ENCODE measurements at places on chromosomes 1 and 21.

DNA sequence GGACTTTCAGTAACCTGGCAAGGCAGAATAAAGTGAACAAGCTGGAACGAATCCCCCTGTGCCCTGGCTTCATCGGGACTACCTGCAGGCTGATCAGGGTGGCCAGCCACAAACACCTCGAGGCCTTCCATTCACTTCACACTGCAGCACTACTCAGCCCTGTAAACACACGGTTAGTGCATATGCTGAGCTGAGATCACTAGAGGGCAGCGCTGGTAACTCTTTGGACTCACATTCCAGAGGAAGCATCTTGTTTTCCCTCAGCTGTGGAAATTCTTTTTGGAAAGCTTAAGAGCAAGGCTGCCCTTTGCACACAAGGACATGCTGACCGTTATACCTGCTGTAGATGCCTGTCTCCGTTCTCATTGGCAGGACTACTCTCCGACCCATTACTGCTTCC, 32.1 kb downstream of the PCSK9 start:
- DNase-seq, result peak; percentile 43
- H3K36me3 ChIP-seq, result peaks cover 98% of the 10 kb centered on the region
- H3K4me3 ChIP-seq, result no peak overlapping the region
- H3K27me3 ChIP-seq, result no peaks in the 10 kb centered on the region
- H3K4me1 ChIP-seq, result peaks cover 1% of the 10 kb centered on the region

DNA sequence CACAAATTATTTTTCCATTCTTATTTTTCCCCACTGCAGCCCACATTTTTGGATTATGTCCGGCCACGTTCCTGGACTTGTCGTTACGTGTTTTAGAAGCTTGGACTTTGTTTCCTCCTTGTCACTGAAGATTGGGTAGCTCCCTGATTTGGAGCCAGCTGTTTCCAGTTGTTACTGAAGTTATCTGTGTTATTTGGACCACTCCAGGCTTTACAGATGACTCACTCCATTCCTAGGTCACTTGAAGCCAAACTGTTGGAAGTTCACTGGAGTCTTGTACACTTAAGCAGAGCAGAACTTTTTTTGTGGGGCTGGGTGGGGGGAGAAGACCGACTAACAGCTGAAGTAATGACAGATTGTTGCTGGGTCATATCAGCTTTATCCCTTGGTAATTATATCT, 12.2 kb upstream of the AXDND1 start:
- no peak overlapping the region for H3K27ac ChIP-seq
- H3K27me3 ChIP-seq, result no peaks in the 10 kb centered on the region
- no peaks in the 10 kb centered on the region for H3K4me1 ChIP-seq
- no peak overlapping the region for H3K4me3 ChIP-seq
- H3K36me3 ChIP-seq, result peaks cover 61% of the 10 kb centered on the region

DNA sequence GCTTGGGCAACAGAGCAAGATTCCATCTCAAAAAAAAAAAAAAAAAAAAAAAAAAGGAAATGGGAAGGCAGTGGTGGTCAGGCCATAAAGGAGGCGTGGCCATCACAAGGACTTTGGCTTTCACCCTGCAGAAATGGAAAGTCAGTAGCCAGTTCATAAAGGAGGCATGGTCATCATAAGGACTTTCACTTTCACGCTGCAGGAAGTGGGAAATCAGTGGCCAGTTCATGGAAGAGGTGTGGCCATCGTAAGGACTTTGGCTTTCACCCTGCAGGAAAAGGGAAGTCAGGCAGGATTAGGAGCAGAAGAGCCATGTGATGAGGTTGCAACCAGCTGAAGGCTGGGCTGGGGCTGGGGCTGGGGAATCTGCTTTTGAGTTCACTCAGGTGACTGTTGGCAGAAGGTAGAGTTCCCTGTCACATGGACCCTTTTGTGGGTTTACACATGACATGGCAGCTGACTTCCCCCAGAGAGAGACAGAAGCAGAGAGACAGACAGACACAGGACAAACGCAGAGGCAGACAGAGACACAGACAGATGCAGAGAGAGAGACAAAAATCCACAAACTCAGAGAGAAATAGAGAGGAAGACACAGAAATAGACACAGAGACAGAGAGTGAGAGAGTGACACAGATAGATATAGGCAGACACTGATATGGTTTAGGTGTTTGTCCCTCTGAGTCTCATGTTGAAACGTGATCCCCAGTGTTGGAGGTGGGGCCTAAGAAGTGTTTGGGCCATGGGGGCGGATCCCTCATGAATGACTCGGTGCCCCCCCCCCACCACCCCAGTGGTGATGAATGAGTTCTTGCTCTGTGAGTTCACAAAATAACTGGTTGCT, 263.9 kb upstream of the KAZN start:
- DNase-seq, result no peak
- H3K36me3 ChIP-seq, result no peaks in the 10 kb centered on the region
- H3K4me3 ChIP-seq, result no peak overlapping the region
- H3K27me3 ChIP-seq, result no peaks in the 10 kb centered on the region

DNA sequence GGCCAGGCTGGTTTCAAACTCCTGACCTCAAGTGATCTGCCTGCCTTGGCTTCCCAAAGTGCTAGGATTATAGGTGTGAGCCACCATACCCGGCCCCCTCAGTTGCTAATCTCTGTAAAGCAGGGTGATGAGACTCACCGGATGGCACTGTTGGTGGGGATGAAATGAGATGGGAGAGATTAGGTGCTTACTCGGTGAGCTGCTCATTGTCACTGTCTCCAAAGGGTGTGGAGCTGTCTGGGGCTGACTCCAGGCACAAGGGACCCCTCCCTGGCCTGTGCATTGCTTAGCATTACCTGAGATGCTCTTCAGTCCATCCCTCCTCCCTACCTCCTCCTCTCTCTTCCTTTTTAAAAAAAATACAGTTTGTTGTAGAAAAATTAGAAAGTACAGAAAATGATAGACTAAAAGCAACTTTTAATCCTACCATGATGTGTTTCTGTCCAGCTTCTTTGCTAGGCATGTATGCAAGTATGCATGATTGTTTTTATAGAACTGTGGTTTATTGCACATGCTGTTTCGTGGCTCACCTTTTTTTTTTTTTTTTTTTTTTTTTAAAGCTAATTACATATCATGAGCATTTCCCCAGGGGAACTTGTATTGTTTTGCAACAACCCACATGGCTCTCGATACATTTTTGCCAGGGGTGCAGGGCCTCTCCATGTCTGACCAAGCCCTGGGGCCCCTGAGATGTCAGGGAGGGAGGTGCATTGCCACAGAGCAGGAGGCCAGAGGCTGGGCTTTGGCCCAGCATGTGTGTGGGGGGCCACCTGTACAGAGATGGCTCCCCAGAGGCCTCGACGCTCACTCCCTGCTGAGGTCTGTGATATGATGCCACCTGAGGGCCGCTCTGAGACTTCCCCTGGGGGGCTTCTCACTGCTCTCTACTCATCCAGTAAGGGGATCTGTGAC, 55.4 kb downstream of the ARHGEF10L start:
- peaks cover 49% of the 10 kb centered on the region for H3K36me3 ChIP-seq
- H3K4me1 ChIP-seq, result no peaks in the 10 kb centered on the region
- H3K27ac ChIP-seq, result no peak overlapping the region
- DNase-seq, result no peak

GRCh38 chr21:20424943-20425342, 573.3 kb upstream of the NCAM2 start:
- H3K4me3 ChIP-seq, result no peak overlapping the region
- no peaks in the 10 kb centered on the region for H3K27me3 ChIP-seq
- no peak for DNase-seq
- H3K4me1 ChIP-seq, result no peaks in the 10 kb centered on the region
- no peak overlapping the region for H3K27ac ChIP-seq
- no peaks in the 10 kb centered on the region for H3K36me3 ChIP-seq

- no peak overlapping the region for H3K4me3 ChIP-seq
- H3K27me3 ChIP-seq, result no peaks in the 10 kb centered on the region
- DNase-seq, result no peak
Observed at GRCh38 chr21:44494956-44495355, 39.6 kb downstream of the LRRC3 start.

GRCh38 chr21:26123012-26123411, 47.6 kb downstream of the APP start:
- H3K36me3 ChIP-seq, result no peaks in the 10 kb centered on the region
- no peak overlapping the region for H3K4me3 ChIP-seq
- no peak for DNase-seq
- H3K27ac ChIP-seq, result no peak overlapping the region

DNA sequence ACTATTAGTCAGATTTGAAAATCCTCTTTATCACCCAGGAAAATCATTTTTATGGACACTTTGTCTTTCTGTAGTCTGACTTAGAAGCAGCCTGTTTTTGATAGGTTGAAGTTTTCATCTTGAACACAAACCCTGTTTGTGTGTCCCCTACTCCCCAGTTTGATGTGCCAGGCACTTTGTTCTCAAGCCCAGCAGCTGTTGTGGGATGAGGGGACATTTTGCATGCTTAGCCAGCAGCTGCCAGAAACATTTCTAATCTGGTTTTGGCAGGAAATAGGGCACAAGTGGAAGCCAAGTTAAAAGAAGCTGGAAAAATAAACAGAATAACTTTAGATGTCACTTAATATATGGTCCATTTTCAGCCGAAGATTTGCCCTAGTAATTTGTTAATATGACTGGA, 29.9 kb downstream of the ACTN2 start:
- no peaks in the 10 kb centered on the region for H3K36me3 ChIP-seq
- no peaks in the 10 kb centered on the region for H3K27me3 ChIP-seq

GRCh38 chr1:231206856-231207255, 34.2 kb upstream of the GNPAT start:
- no peak for DNase-seq
- no peak overlapping the region for H3K4me3 ChIP-seq
- H3K27me3 ChIP-seq, result no peaks in the 10 kb centered on the region
- no peak overlapping the region for H3K27ac ChIP-seq
- peaks cover 2% of the 10 kb centered on the region for H3K4me1 ChIP-seq

DNA sequence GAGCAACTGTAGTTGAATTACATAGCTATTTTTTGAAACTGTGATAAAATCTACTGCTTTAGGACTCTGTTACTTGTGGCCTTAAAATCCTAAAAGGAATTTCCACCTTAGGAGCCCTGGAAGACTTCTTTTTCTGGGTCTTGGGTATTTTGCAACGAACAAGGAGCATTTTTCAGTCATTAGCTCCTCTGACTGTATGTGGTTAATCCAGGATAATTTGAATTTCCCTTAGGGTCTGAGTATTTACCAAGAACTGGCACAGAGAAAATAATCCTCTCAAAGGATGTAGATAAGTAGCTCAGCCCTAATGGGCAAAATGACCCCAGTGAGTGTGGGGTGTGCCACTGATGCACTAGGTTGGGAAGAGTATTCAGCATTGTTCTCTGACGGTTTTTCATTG, 170.4 kb downstream of the VAV3 start:
- H3K4me1 ChIP-seq, result no peaks in the 10 kb centered on the region
- no peaks in the 10 kb centered on the region for H3K27me3 ChIP-seq
- no peak overlapping the region for H3K27ac ChIP-seq
- no peak for DNase-seq
- no peaks in the 10 kb centered on the region for H3K36me3 ChIP-seq
- H3K4me3 ChIP-seq, result no peak overlapping the region

DNA sequence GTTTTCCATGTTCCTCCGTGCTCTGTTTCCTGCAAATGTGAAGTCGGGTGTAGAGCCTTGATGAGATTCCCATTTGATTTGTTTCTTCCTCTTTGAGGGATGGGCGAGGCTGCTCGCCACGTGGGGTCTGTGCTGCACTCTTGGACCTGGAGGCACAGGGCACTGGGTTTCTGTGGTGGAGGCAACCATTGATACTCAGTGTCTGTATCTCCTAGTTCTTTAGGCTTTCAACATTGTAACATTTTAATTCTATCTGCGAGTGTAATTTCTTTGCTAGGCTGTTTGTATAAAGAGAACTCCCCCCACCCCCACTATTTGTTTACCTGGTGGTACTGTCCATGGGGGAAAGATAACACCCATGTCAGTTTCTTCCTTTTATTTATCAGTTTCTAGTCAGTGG, 52.3 kb downstream of the GALNT2 start:
- H3K4me1 ChIP-seq, result peaks cover 9% of the 10 kb centered on the region
- H3K4me3 ChIP-seq, result no peak overlapping the region
- DNase-seq, result no peak
- H3K27ac ChIP-seq, result no peak overlapping the region
- H3K27me3 ChIP-seq, result no peaks in the 10 kb centered on the region

GRCh38 chr1:226690460-226690982, 48.6 kb downstream of the ITPKB start:
- no peak overlapping the region for H3K4me3 ChIP-seq
- H3K4me1 ChIP-seq, result peaks cover 4% of the 10 kb centered on the region
- H3K27me3 ChIP-seq, result no peaks in the 10 kb centered on the region

- H3K36me3 ChIP-seq, result no peaks in the 10 kb centered on the region
- peaks cover 10% of the 10 kb centered on the region for H3K4me1 ChIP-seq
- H3K27me3 ChIP-seq, result no peaks in the 10 kb centered on the region
- peak overlapping the region; percentile 47 for H3K27ac ChIP-seq
- DNase-seq, result no peak
Observed at GRCh38 chr1:183195142-183195574, 9.1 kb downstream of the LAMC2 start.

GRCh38 chr1:3262681-3263286, 191.7 kb upstream of the ARHGEF16 start:
- DNase-seq, result no peak
- H3K4me3 ChIP-seq, result no peak overlapping the region
- H3K36me3 ChIP-seq, result no peaks in the 10 kb centered on the region
- no peak overlapping the region for H3K27ac ChIP-seq

DNA sequence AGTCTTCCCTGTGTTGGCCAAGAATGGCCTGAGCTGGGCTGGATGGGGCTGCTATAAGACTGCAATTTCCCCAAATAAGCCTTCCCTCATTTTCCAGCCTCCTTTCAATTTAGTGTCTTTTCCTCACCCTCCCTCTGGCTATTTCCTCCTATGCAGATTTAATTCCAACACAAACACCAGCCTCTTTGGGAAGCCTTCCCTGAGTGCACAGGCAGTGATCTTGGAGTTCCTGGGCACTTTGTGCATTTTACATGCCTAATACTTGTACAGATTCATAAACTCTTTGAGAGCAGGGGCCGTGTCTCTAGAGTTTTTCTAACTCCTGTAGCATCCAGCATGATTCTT, 91.1 kb upstream of the TLR5 start:
- no peaks in the 10 kb centered on the region for H3K4me1 ChIP-seq
- H3K27me3 ChIP-seq, result no peaks in the 10 kb centered on the region
- H3K27ac ChIP-seq, result no peak overlapping the region
- H3K4me3 ChIP-seq, result no peak overlapping the region
- DNase-seq, result no peak

DNA sequence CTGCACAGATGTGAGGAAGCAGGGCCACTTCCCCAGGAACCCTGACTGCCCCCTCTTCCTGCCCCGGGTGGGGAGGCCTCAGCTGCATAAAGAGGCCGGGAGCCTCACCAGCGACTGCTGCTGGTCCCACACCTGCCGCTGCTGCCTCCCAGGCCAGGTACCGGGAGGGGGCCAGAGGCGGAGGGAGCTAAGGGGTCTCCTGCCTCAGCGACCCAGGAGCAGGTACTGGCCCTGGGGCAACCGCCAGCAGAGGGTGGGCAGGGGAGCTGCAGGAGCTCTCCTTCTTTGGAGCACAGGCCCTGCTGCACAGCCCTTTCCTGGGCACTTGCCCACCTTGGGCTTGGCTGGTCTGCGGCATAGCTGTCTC, 6.8 kb downstream of the GJC2 start:
- H3K36me3 ChIP-seq, result no peaks in the 10 kb centered on the region
- peak overlapping the region; percentile 7 for H3K4me3 ChIP-seq
- no peak for DNase-seq
- H3K4me1 ChIP-seq, result no peaks in the 10 kb centered on the region
- no peak overlapping the region for H3K27ac ChIP-seq
- no peaks in the 10 kb centered on the region for H3K27me3 ChIP-seq

GRCh38 chr1:201525193-201525778, 13.6 kb upstream of the NAV1 start:
- no peak overlapping the region for H3K4me3 ChIP-seq
- H3K27ac ChIP-seq, result no peak overlapping the region
- no peaks in the 10 kb centered on the region for H3K4me1 ChIP-seq
- H3K27me3 ChIP-seq, result no peaks in the 10 kb centered on the region
- H3K36me3 ChIP-seq, result no peaks in the 10 kb centered on the region

GRCh38 chr1:183901748-183902330, 96.9 kb downstream of the RGL1 start:
- no peak for DNase-seq
- H3K27ac ChIP-seq, result no peak overlapping the region
- no peak overlapping the region for H3K4me3 ChIP-seq
- peaks cover 81% of the 10 kb centered on the region for H3K36me3 ChIP-seq

Data from neuronal stem cell (in vitro differentiated cells).